HS-27A (cell line): ENCODE measurements at places on chromosomes 2 and 18.

DNA sequence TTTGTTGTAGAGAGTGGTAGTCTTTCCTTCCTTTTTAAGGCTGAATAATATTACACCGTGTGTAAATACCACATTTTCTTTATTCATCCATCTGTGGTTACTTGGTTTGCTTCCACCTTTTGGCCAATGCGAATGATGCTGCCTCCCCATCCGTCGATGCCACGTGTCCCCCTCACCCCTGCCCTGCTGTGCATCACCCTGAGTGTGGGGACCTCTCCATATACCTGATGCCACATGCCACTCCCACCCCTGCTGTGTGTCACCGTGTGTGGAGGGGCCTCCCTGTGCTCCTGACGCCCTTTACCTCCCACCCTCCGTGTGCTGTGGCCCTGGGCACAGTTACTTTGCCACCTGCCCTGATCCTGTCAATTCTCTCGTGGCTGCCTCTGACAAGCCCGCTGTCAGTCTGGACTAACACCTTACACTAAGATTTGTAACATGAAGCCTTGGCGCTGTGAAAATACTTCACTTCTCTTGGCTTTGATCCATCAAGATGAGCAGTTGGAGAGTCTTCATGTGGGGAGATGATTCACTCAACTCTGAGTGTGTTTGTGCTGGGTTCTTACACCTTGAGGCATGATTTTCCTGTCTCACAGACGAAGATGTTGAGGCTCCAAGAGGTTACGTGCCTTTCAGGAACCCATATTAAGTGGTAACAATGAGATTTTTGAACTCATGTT is 234.0 kb downstream of the ZNF407 start:
- DNase-seq: no peak

GRCh38 chr2:46333912-46334311 is 36.7 kb downstream of the EPAS1 start:
- no peak for DNase-seq

DNA sequence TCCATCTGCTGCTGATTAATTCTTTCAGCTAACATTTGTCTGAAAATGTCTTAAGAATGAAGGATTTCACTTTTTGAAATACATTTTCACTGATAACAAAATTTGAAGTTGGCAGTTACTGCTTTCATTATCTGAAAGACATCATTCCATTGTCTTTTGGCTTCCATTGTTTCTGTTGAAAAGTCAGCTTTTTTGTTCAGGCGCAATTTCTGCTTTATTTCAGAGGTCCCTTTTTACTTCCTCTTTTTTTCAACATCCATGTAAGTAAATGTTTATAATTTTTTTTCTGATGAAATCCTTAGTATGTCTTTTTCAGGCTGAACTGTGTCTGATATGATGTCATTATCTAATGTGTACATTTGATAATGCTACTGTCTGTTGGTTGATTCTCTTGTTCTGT is 184.2 kb downstream of the RND3 start:
- DNase-seq: no peak

DNA sequence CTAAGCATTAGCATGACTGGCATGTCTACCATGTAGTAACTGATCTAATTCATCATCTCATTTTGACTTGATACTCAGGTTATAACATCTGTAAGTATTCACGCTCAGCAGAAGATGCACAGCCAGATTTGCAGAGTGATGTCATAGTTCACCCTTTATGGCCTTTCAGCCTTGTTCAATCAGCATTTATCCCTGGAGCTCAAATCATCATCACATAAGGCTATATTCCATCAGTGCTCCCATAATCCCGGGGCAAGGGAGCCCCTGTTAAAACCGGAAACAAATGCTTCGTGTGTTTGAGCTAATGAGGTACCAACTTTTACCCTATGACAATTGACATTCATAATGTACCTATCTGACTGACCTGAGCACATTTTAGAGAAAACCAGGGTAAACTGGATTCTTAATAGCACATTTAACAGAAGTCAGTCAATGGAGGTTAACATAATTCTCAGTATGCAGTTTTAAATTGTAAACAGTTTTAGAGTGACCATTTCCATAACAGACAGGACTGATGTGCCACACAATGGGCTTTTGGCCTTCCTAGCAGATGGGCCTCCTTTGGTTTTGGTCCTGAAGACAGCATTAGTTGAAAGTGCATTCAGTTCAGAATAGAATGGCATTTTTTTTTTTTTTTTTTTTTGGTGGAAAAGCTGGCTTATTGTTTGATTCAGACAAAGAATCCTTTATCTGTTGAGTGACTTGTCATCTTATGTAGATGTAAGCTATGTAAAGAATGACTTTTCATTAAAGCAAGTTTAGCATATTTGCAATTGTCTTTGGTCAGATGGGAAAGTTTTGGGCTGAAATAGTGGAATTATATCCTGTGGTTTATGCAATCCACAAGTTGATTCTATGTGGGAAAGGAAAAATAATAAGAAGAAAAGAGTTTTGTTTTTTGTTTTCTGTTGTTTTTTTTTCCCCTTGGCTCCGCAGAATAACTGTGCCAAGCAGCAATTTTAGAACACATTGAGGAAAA is 866.0 kb upstream of the ACVR2A start:
- no peak for DNase-seq

DNA sequence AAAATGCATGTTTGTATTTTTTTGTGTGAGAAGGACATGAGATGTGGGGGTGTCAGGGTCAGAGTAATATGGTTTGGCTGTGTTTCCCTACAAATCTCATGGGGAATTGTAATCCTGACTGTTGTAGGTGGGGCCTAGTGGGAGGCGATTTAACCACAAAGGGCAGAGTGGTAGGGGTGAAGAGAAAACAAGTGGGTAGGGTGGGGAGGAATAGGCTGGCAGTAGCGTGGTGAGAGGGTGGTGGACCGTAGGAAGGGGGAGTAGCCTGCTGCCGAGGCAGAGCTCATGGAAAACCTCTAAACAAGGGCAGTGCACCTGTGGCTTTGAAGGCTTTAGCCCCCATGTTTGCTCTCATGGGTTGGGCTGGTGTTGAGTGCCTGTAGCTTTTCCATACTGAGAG is 152.8 kb upstream of the ZNF519 start:
- no peak for DNase-seq

GRCh38 chr2:46387886-46388515 is 90.8 kb downstream of the EPAS1 start:
- no peak for DNase-seq

- no peak for DNase-seq
Measured at GRCh38 chr2:238869293-238870124, 21.6 kb downstream of the TWIST2 start.

GRCh38 chr18:37400802-37401201 is 164.8 kb downstream of the CELF4 start:
- DNase-seq: no peak

GRCh38 chr2:12980817-12981216 is 264.1 kb downstream of the TRIB2 start:
- no peak for DNase-seq

DNA sequence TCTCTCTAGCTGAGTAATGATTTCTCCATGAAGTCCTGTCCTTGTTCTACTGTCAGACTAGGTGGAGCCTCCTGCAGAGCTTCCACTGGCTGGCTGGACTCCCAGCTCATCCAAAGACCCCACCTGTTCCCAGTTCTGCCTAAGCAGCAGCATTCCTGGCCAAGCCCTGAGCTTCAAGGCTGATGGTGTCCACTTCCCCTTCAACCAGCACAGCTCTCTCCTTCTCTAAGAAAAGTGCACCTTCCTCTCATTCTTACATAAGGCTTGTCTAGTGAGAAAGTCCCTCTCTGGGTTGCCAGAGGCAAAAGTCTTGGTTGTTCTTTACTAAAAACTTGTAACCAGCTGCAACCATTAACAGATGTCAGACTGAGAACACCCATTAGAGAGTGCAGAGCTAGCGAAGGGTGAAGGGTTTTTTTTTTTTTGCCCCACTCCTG is 58.9 kb downstream of the CXCR4 start:
- no peak for DNase-seq

GRCh38 chr18:51132256-51132935 is 65.1 kb downstream of the MEX3C start:
- DNase-seq: no peak

- no peak for DNase-seq
Measured at GRCh38 chr2:141814150-141814549, 316.7 kb downstream of the LRP1B start.

GRCh38 chr2:69213201-69213600 is 173.8 kb downstream of the GFPT1 start:
- DNase-seq: no peak

DNA sequence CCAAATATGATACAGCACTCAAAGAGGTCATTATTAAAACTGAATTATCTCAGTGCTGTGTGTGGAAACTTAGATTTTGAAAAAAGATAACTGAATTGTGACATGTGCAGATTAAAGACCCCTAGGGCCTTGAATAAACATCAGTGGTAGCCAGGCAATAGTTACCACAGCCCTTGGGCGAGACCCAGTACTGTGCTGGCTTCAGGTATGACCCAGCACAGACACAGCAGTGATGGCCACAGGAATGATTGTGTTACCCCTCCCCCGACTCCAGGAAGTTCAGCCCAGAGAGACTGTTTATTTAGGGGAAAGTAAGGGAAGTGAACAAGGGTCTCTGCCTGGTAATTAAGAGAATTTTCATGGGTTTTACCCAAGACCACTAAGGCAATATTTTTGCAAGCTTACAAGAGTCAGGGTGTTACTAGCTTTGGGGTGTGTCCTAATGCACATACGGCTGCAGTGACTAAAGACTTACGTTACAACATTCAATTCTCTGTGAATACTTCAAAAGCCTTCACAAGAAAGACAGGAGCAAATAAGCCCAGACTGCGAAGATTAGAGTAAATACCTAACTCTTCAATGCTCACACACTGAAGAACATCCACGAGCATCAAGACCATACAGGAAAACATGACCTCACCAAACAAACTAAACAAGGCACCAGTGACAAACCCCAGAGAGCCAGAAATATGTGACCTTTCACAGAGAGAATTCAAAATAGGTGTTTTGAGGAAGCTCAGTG is 28.2 kb upstream of the ITGAV start:
- DNase-seq: no peak

DNA sequence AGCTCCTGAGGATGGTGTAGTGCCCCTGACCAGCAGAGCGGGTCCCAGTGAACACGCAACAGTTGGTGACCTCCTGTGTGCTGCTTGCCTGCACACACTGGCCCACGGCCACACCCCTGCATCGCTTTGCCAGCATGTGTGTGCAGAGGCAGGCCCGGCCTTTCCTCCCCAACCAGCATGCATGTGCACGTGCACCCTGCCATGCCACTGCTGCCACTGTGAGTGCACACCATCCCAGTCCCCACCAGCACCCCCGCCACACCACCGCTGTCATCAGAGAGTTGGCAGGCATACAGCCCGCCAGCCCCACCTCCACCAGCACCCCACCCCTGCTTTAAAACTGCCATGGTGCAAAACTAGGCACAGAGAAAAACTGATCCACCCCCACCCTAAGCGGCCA is 197.4 kb upstream of the SRD5A2 start:
- DNase-seq: no peak

DNA sequence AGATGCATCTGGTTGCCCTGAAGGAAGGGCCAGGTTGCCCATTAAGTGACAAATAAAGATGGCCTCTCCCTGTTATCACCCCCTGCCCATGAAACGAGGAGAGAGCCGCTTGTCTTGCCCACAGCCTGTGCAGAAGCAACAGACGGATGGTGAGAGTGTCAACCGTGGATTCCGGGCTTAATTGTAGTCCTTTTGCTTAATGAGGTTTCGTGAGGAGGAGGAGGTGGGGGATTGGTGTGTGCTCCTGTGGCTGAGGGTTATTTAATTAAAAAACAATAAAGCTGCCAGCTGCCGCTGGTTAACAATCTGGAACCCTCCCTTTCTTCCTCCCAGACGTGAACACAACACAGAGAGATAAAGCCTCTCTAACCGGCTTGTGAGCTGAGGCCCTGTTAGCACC is 188.0 kb upstream of the PARD3B start:
- no peak for DNase-seq

DNA sequence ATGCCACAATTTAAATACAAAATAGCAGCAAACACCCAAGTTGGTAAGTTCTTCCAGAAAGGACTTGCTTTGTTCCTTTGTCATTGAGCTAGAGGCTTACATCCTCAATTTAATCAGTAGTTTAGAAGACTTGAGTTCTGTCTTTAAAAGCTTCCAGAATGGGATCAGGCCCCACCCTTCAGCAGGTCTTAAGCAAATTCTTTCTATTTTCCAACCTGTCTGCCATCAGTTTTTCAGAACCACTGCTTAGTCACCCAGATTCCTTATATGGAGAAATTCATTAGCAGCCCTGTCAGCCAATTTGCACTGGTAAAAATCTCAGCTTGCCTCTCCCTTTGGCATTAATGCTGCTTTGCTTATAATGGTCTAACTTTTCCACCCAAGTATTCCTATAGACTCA is 263.6 kb upstream of the HNMT start:
- DNase-seq: no peak

GRCh38 chr18:56980151-56980550 is 166.7 kb upstream of the BOD1L2 start:
- DNase-seq: no peak

DNA sequence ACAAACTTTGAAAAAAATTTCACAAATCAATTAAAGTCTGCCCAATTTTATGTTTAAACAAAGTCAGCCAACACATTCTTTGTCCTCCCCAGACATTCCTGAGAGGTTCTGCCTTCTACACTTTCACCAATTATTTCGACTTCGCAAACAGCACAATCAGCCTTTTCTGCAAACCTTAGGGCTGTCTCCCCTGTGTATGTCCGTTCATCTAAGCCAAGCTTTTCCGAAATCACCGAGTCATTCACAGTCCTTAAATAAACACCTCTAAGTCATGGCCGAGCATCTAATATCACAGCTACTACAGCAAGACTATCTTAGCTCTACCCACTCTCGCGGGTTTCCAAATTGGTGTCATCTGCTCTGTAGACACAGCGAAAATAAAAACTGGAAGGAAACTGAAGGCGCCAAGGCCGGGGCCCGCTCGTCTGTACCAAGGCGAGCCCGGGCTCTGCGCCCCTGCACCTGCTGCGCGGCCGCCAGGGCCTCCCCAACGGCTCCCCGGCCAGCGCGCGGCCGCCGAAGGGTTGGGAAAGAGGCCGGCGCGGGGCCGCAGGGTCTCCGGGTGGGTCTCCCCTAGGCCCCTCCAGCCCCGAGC is 730 bp downstream of the ODC1 start:
- peak; percentile 53 for DNase-seq

DNA sequence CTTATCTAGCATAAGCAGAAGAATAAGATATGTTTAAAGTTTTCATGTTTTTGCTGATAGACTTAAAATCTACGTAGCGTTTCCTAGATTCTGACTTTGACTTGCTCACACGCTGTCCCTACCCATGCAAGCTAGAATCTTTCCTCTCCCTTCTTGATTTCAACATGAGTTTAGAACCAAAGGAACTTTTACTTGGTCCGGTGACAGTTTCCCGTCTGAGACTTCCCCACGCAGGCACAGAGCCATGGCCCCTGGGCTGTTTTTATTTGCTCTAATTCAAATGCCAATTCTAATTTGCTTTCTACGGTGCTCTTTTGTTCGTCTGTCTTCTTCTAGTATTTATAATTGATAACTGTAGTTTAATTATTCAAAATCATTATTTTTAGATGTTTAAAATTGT is 467.7 kb downstream of the PARD3B start:
- DNase-seq: no peak

GRCh38 chr18:24538414-24539264 is 78.2 kb downstream of the HRH4 start:
- no peak for DNase-seq

- DNase-seq: peak; percentile 54
Measured at GRCh38 chr2:65300761-65301711, 73.4 kb downstream of the ACTR2 start.

GRCh38 chr2:174233771-174234275 is 14.5 kb downstream of the OLA1 start:
- no peak for DNase-seq

- DNase-seq: no peak
Measured at GRCh38 chr2:133574620-133575019, 6.4 kb upstream of the NCKAP5 start.

- no peak for DNase-seq
Measured at GRCh38 chr2:54416166-54416813, 39.8 kb upstream of the SPTBN1 start.

- DNase-seq: no peak
Measured at GRCh38 chr18:37716106-37716735, 150.6 kb upstream of the CELF4 start.
